ENCODE measurements at places on chromosomes 12 and 14. TPM values are rescaled to one million over a fixed set of nuclear protein-coding genes. Genes with fewer than 3 reads are reported as not detected.

SLCO1C1 gene
- total RNA-seq = not detected

POTEM gene
- total RNA-seq = not detected

KRT78 gene
- not detected for total RNA-seq

PRICKLE1 gene
- 20.0 TPM for total RNA-seq

KLRC3 gene
- not detected for total RNA-seq

PTPRB gene
- total RNA-seq = 1.4 TPM

FERMT2 gene
- 136 TPM for total RNA-seq

SLC10A1 gene
- not detected for total RNA-seq

RNU4-1 gene
- 3,277 TPM for total RNA-seq

RNASE4 gene
- not detected for total RNA-seq

TC2N gene
- total RNA-seq = 16.2 TPM

SLC4A8 gene
- 18.0 TPM for total RNA-seq

AKAP5 gene
- 2.5 TPM for total RNA-seq

ADAM20 gene
- 0.28 TPM for total RNA-seq

AQP2 gene
- not detected for total RNA-seq

Measured in H9 (cell line).